Ecto neural progenitor cell (in vitro differentiated cells): ENCODE measurements at places on chromosomes 3 and 15.

DNA sequence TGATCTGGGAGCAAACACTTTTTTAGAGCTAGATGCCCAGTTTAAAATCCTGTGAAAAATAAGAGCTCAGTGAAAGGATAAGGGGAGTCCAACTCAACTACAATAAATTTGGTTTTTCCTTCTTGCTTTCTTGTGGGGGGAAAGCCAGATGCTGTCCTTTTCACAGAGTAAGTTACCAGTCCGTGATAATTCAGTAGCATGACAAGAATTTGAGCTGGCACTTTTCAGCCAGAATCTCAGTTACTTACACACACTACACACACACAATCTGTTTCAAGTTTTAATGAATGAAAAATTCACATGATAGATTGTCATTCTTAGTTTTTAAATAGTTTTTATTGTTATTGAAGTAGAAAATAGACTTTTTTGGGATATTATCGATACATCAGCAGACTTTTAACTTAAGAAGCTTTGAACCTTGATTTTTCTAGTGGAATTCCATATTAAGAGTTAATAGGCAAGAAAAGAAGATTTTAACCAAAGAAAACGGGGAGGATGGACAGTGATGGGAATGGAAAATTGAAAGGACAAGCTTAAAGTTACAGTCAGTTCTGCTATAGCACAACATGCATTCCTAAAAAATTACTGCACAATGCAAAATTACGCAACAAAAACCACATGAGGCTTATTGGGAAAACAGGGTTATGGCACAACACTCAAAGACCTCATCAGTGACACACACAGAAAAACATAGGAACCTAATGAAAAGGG, 47.0 kb downstream of the PSMD6 start:
- no peak for DNase-seq

- DNase-seq: no peak
Observed at GRCh38 chr3:129358772-129359371, 69.6 kb downstream of the EFCAB12 start.

- DNase-seq: peak; percentile 65
Observed at GRCh38 chr15:51382787-51383186, 41.3 kb downstream of the GLDN start.

GRCh38 chr3:52195823-52196331, 2.1 kb upstream of the ALAS1 start:
- DNase-seq: no peak

GRCh38 chr3:67864587-67865183, 210.3 kb upstream of the SUCLG2 start:
- DNase-seq: no peak

DNA sequence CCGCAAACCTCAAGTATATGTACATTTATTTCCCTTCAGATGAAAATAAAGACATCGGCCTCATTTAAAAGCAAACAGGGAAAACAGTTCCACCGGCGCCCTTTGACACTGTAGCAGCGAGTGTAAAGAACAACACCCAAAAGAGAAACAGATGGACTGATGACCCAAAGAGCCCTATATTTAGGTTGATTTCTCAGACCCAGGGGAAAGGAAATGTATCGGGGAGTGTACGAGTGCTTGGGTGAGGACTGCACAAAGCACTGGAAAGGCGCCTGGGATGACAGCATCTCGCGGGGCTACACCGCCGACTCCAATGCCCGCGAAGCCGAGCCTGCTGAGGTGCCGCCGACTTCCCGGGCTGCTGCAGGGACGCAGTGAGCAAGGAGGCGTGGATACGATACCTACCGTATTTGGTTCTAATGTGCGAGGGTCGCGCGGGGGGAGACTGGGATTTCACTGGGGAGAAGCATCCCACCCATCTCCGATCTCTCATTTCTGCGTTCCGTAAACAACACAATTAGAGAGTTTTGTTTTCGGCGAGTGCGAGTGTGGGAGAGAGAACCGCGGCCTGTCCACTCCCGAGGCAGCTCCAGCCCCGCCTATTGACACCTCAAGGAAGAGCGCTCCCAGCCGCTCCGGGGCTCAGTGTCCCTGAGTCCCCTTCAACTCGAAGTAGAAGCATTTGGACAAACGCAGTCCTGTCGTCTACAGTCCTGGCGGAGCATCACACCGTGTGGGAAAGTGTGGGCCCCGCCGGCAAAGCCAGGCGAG, 2.0 kb downstream of the MECOM start:
- DNase-seq: peak; percentile 75

GRCh38 chr15:53323191-53323590, 436.3 kb downstream of the WDR72 start:
- peak; percentile 23 for DNase-seq

GRCh38 chr15:99712415-99712814, 20.8 kb downstream of the LYSMD4 start:
- DNase-seq: no peak

- DNase-seq: peak; percentile 44
Observed at GRCh38 chr3:127419182-127419581, 131.3 kb upstream of the PRR20G start.

- peak; percentile 52 for DNase-seq
Observed at GRCh38 chr3:15557511-15557946, 36.0 kb upstream of the COLQ start.

DNA sequence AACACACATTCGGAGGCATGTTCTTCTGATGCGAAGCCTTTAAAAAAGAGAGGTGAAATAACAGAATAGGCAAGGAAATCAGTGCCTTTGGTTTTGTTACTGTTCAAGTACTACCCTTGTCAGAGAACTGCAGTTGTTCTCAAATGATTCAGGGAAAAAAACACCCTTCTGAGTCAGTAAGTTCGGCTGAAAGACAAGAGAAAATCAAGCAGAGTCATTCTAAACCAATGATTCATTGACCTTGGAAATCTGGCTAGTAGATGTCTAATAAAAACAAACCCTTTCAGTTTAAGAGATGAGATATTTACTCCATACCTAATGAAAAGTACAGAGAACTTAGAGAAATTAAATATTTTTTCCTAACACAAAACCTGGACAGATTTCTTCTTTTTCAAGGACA, 72.7 kb upstream of the ABI3BP start:
- no peak for DNase-seq

DNA sequence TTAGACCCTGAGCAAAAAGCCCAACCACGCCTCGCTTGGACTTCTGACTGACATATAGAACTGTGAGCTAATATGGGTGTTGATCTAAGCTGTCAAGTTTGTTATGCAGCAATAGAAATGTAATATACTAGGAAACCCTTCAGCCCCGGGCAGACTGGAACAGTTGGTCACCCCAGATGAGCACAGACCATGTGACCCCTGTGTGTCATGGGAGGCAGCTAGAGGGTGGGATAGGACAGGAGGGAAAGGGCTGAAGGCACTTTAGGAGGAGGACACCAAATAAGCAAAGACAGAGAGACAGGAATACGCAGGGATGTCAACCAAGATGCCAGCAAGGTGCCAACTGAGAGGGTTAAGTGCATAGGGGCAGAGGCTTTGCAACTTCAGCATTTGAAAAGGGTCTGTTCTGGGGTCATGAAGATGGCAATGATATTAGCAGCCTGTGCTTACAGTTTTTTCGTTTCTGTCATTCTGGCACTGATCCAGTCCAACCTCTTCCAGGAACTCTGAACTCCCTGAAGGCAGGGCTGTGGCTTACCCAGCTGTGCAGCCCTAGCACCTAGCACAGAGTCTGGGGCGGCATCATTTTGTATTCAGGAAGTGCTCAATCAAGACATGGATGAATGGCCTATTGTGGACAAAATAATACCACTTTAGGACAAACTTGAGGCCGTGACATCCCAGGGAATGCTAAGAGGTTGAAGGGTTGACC, 51.4 kb downstream of the HES1 start:
- no peak for DNase-seq

DNA sequence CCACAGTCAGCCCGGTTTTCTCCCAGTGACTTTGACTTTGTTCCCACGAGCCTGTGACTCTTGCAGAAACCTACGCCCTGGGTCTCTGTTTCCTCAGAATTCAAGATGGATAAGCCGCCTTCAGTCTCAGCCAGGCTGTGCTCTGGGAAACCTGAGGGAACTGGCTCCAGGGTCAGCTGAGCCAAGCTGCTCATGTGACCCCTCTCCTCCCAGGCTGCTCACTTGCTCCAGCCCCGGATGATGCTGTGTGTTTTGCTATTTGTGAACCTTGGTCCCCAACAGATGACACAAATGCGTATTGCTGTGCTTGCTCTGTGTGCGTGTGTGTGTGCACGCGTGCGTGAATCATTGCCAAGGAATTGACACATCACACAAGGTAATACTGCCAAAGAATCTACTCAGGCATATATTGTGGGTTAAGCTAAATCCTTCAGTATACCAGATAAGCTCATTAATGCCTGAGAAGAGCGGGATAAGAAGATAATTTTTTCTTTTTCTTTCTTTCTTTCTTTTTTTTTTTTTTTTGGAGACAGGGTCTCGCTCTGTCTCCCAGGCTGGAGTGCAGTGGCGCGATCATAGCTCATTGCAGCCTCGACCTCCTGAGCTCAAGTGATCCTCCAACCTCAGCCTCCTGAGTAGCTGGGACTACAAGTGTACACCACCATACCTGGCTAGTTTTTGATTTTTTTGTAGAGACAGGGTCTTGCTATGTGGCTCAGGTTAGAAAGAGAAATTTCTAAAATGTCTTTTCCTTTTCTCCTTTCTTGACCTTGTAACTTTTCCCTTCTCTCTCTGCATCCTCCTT, 29.2 kb upstream of the UMPS start:
- peak; percentile 54 for DNase-seq

DNA sequence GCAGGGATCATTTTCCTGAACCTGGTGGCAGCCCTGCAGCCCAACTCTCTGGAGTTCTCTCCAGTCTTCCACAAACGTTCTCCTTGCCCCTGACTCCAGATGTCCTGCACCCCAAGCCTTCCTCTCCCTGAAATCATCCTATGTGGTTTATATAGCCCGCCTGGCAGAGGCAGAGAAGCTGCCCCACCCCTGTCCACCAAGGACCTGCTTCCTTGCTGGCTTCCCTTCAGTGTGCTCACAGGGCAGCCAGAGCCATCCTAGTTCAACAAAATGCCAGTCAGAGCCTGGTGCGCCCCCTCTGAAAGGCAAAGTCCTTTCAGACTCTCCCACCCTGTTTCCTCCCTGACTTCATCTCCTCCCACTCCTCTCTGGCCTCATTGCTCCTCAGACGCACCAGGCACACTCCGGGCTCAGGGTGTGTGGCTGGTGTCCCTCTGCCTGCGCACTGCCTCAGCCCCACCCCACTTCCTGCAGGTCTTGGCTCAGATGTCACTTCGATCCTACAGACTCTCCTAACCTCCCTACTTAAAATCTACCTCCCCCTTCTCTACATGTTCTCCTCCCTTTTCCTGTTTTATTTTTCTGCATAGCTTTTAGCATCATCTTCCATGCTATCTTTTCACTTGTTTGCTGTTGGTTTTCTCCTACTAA, 5.9 kb downstream of the KBTBD13 start:
- no peak for DNase-seq

DNA sequence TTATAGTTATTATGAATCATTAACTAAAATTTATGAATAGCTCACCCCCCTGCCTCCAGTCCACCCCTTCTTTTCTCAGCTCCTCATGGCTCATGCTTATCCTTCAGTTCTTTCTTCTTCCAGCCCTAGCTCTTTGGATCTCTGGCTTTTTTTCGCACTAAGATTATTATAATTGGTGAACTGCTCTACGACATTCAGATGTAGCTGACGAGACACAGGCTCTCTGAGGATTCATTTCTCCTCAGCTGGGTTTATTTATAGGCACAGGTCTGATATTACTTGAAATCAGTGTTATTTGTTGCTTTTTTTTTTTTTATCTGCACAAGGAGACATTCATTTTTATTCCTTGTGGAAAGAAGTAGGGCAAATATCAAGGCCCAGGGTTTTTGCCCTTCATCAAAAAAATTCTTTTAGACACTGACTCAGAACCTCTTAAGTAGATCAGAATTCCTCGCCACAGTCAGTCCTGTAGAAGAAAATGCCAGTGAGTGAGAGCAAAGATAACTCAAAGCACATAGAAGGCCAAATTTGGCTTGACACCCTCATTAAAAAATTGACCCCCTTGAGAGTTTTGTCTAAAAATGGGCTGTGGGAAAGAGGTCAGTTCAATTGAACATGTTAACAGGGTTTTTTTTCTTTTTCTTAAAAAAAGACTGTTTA, 106.6 kb downstream of the MYH15 start:
- no peak for DNase-seq

DNA sequence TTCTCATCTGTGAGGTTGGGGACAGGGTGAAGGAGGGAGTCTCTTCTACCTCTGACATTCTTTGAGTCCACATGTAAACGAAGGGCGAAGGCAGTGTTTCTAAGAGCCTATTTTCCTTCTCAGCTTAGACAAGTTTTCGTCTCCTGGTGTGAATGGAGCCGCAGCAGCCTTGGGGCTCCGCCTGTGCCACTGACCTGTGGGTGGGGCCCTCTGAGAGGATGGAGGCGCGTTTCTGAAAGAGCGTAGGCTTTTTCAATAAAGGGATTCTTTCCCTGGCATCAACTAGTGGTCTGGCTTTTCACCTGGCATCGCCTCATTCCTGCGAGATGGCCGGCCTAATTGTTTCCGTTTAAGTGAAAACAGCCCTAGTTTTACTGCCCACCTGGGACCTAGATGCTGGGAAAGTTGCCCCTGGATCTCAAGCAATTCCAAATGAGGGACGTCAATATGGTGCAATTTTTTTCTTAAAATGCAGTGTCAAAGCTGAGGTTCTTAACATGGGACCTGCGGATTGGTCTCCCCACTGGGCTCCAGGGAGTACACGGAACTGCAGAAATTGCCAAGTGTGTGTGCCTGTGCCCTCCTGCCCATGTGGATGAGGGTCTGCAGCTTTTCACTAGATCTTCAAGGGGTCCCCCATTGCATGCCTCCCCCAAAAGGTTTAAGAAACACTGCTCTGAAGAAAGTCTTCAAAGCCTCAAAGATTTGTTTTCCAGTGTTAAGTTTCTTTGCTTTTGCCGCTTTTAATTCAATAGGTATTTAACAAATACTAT, 958 bp downstream of the GLDN start:
- no peak for DNase-seq

GRCh38 chr3:37726525-37727290, 135.0 kb upstream of the CTDSPL start:
- DNase-seq: no peak

- no peak for DNase-seq
Observed at GRCh38 chr15:39361497-39361896, 219.4 kb upstream of the THBS1 start.

DNA sequence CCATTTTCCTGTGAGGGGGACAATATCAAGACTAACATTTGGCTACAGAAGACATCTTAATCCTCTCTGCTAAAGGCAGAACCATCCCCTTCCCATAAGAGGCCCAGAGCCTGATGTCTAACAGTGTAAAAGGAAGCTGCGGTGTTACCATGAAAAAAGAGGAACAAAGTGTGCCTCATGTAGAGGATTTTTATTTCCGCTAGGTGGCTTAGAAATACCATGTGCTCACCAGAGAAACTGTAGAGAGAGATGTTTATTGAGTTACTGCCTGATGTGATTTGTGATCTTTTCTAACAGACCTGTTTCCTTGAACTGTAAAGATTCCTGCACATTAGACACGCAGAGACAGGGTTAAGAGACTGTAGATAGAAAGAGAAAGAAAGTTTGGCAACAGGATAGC, 22.0 kb downstream of the OR5H15 start:
- no peak for DNase-seq

GRCh38 chr15:36579792-36580431, 486 bp downstream of the CDIN1 start:
- no peak for DNase-seq

GRCh38 chr3:175346573-175347356, 487.6 kb downstream of the NAALADL2 start:
- no peak for DNase-seq
